ENCODE measurements at places on chromosomes 1 and 21.

DNA sequence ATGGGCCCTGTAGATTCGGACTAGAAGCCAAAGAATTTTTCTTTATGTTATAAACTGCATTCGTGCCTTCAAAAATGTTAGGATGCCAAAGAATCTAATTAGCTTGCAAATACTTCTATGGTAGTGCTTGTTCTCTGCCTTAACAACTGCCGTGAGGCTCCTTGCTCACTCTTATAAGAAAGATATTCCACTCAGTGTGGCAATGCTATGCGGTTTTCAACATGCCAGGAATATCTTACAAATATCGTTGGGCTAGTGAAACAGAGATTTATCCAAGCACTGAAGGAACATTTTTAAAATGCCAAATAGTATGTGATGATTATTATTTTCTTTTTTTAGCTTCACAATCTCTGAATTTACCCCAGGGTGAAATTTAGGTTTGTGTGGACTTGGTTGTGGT is 198.2 kb downstream of the GREM2 start:
- no peak for DNase-seq

- no peak for DNase-seq
Measured at GRCh38 chr1:233293556-233294446, 1.7 kb downstream of the PCNX2 start.

- DNase-seq, result no peak
Measured at GRCh38 chr1:241870336-241870735, 22.3 kb downstream of the EXO1 start.

DNA sequence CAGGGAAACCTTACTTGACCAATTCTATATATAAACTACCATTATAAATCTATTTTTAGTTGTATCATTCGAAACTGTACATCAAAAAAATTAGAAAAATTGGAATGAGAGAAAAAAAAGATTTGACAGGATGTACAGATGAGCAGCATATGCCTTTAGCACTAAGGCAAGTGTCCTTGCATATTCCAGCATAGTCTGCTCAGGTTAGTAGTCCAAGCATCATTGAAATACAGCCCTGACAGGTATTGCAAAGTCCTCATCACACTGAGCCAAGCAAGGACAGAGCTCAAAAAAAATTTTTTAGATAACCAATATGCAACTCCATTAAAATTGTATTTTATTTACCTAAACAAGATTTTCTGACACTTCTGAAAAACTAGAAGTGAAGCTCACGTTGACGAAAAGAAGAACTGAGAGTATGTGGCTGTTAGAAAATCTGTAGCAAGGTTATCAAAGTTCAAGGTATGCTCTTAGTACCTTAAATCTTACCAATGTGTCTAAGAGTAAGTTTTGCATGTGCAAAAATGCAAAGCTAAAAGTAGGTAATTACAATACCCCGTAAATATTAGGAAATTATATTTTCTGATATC is 465.6 kb upstream of the ADGRL4 start:
- DNase-seq, result no peak

DNA sequence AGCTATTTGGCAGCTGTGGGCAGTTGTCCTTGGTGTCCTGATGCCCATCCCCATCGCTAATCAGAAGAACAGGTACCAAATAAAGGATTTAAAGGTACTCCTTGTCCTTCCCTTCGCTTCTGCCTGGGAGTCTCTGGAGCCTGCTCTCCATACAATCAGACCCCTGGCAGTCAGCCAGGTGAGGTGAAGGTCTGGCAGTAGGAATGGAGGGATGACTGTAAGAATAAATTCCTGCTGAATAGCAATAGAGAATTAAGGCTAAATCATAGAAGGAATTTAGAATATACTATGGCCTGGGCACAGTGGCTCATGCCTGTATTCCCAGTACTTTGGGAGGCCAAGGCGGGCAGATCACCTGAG is 9.2 kb downstream of the THBS3 start:
- DNase-seq, result no peak

DNA sequence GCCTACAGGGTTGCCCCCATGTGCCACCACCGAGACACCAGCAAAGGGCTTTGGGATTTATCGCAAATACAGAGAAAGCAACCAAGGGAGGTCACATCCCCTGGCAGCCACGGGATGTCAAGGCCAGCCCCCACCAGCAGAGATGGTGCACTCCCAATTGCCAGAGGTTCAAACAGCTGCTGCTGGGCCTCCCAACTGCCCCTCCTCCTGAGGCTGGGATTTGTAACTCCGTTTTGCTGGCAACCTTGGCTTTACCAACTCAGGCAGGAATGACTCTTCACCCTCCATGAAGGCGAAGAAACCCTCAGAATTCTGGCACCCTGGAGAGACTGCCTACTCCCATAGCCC is 11.6 kb downstream of the TMEM53 start:
- DNase-seq, result no peak

GRCh38 chr1:88145752-88146151 is 538.3 kb upstream of the PKN2 start:
- no peak for DNase-seq

GRCh38 chr1:24743404-24744211 is 1.6 kb upstream of the CLIC4 start:
- DNase-seq, result no peak

GRCh38 chr1:4787551-4787950 is 133.1 kb downstream of the AJAP1 start:
- no peak for DNase-seq

GRCh38 chr1:50531601-50532000 is 108.4 kb upstream of the DMRTA2 start:
- no peak for DNase-seq

GRCh38 chr1:21955501-21956281 is 18.6 kb upstream of the HSPG2 start:
- no peak for DNase-seq

GRCh38 chr1:28087614-28088167 is 719 bp downstream of the EYA3 start:
- DNase-seq, result no peak

DNA sequence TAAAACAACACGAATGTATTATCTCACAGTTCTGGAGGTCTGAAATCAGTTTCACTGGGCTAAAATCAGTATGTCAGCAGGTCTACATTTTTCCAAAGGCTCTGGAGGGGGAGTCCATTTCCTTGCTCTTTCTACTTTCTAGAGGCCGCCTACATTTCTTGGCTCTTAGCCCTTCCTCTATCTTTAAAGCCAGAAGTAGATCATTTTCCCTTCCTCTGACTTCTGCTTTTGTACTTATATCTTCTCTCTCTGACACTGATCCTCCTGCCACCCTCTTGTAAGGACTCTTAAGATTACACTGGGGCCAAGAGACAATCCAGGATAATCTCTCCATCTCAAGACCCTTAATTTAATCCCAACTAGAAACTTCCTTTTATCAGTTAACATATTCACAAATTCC is 41.4 kb downstream of the MSH4 start:
- no peak for DNase-seq

- no peak for DNase-seq
Measured at GRCh38 chr1:201506092-201506491, 831 bp downstream of the CSRP1 start.

GRCh38 chr1:240562111-240562590 is 49.8 kb downstream of the GREM2 start:
- DNase-seq, result no peak

- DNase-seq, result no peak
Measured at GRCh38 chr1:193368302-193368701, 181.9 kb upstream of the B3GALT2 start.

GRCh38 chr1:27643600-27644368 is 8.8 kb upstream of the FGR start:
- no peak for DNase-seq

DNA sequence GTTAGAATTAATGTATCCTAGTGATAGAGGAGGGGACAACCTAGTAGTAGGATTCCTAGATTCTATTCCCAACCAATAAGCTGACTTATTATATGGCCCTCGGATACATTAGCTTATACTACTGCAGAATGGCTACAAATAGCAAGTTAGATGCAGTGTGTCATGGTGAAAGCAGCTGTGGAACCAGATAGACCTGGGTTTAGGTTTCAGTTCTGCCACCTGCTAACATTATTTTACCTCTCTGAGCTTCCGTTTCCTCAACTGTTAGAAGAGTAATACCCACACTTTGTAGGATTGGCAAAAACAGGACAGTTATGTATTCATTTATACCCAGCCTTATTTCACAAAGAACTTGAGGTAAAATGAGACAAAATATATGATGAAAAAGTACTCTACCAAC is 21.6 kb upstream of the MAGOH start:
- DNase-seq, result no peak

GRCh38 chr1:115130786-115131185 is 41.5 kb upstream of the TSPAN2 start:
- no peak for DNase-seq

DNA sequence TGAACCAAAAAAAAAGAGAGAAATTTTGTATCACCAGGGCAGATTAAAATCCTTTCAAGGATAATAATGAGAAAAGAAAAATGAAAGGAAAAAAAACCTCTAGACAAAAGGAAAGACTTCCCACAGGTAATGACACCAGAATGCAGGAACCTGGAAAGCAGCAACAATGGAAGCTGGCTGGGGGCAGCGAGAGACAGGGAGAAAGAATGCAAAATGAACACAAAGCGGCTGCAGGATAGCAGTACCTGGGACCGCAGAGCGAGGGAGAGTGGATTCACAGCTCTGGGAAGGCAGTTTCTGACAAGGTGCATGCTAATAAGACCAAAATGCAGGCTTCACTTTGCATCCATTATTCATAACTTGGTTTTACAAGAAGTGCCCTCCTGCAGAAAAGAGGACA is 349.0 kb downstream of the SIPA1L2 start:
- no peak for DNase-seq

GRCh38 chr1:94677714-94678113 is 136.2 kb upstream of the F3 start:
- DNase-seq, result no peak

DNA sequence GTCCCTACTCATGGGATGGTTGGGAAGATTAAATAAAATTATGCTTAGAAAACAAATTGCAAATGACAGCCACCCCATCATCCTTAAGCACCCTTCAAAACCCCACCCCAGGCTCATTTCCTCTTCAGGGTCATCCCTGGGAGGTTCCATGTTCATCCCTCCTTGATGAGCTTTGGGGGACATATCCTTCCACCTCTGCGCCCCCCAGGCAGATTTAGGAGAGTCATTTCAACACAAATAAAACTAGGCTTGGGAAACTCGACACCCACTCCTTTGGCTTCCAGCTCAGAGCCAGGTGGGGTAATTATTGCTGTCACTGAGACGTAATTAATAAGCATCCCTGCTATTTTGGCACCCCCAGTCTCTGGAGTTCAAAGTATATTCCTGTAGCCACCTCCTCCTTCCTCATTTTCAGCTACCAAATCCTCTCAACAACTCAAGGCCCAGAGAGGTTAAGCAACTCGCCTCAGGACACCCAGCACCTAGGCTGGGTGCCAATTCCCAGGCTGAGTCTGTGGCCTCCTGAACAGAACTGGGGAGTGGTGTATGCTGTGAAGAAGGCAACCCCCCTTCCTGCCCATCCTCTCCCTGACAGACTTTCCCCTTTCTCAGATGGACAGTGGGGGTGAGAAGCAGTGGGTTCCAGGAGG is 595 bp downstream of the CRYBG2 start:
- no peak for DNase-seq

GRCh38 chr21:45169001-45169400 is 94.6 kb downstream of the ADARB1 start:
- no peak for DNase-seq
